SW 1271 (cell line): ENCODE measurements at places on chromosomes 6 and 20.

DNA sequence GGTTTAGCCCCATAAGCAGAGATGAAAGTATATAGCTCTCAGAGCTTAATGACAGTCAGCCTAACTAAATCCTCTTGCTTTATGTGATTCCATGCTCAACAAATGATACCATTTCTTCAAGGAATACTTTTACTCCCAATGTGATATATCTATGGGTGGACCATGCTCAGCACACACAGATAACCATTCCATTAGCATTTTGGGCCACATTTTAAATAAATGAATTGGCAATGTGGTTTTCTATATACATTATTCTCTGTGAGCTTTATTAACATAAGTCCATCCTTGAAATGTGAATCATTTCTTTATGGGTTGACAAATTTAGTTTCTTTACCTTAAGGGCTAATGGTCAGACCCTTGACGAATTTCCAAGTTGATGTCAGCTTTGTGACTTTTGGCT, 329.3 kb upstream of the CITED2 start:
- no peak for DNase-seq

GRCh38 chr6:135871878-135872277, 20.4 kb downstream of the PDE7B start:
- no peak for DNase-seq

GRCh38 chr6:150069706-150070105, 785 bp upstream of the ULBP3 start:
- no peak for DNase-seq

- no peak for DNase-seq
These were observed 197.6 kb downstream of the DLL1 start for GRCh38 chr6:170093276-170093657.

- DNase-seq = no peak
These were observed 293.0 kb downstream of the ADGB start for GRCh38 chr6:146891615-146892265.

GRCh38 chr6:138103871-138104270, 3.3 kb downstream of the PERP start:
- DNase-seq = no peak

DNA sequence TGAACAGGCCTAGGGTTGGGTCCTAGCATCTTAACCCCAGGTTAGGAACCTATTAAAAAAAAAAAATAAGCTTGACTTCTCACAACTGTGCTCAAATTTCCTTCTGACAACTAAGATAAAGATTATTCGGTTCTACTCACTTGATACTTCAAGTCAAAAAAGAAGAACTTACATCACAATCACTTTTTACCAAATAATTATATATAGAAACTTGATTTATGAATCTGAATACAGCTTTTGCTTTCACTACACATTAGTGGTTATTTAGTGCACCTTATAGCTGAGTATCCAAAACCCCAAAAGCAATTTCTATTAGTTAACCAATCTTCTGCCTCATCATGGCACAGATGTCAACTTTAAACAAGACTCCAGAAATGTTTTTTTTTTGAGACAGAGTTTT, 119.0 kb upstream of the DST start:
- DNase-seq = no peak

GRCh38 chr6:47047479-47048407, 5.6 kb upstream of the ADGRF1 start:
- DNase-seq = peak; percentile 89

- DNase-seq = no peak
These were observed 150.9 kb downstream of the DST start for GRCh38 chr6:56491606-56492328.

DNA sequence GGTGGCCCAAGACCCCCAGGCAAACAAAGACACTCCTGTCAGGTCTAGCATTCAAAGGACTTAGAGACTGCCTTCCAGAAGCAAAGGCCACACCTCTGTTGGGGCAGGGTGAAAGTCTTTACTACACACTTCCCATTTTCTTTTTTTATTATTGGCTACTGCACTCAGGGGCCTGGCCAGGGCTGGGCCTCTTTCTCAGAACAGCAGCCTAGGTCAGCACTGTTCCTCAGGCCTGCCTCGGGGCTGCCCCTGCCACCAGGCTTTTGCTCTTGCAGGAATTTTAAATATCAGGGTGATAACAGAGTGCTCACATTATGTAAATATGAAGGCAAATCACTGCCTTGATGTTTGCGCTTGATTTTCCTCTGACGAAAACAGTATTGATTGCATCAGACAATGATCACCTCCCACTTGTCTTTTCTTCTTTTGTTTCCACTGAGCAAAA, 18.5 kb downstream of the GSTA4 start:
- DNase-seq = no peak

- no peak for DNase-seq
These were observed 21.6 kb downstream of the RNF8 start for GRCh38 chr6:37375376-37375775.

- DNase-seq = no peak
These were observed 27.5 kb downstream of the CAPN11 start for GRCh38 chr6:44185953-44186634.

GRCh38 chr6:17930321-17930993, 57.0 kb downstream of the KIF13A start:
- DNase-seq = no peak

DNA sequence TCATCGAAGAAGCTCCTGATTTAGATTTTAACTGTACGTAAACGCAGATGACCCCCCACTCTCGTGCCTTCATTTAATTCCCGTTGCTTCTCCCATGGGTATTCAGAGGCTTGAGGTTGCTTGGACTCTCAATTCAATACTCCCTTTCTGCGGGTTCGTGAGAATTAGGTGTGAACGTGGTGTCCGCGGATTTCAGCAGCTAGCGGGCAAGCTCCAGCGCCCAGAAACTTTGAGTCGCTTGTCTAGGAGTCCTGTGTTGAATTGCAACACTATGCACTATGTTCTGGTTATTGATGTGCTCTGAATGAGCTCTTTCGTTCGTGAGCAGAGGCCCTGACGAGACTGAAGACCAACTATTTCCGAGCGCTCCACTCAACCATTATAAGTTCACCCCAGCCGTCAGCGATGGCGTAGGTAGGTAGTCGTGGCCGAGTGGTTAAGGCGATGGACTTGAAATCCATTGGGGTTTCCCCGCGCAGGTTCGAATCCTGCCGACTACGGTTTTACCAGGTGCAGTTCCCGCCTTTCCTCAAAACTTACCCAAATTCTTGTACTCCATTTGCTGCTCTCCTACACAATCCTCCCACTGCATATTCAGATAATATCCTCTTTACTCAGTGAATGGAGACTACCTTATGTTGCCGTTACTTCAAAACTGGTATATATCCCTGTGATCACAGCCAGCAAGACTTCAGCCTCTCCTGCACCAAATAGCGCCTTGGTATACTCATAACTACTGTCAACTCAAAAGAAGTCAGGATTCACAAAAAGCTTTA, 72.6 kb upstream of the ZNF184 start:
- no peak for DNase-seq

DNA sequence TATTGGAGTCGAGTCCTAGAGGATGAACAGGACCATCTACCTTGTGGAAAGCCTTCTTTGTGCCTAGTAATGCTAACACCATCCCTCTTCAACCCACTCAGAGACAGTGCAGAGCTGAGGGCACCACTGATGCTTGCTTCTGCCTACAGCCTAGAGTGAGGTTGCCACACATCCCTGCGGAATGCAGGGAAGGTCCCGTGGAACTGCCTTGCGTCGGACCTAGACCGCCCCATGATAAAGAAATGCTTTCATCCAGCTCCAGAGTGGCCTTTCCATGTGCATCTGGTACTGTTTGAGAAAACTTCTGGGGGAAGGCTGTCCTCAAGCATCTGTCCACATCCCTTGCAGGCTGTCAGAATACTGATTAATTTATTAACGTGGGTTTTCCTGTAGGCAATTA, 168.4 kb downstream of the PHACTR1 start:
- no peak for DNase-seq

- DNase-seq = no peak
These were observed 7.4 kb downstream of the TBP start for GRCh38 chr6:170561555-170561954.

- no peak for DNase-seq
These were observed 24.6 kb upstream of the SYNE1 start for GRCh38 chr6:152661776-152662175.

GRCh38 chr6:21171801-21172200, 421.8 kb upstream of the SOX4 start:
- no peak for DNase-seq

DNA sequence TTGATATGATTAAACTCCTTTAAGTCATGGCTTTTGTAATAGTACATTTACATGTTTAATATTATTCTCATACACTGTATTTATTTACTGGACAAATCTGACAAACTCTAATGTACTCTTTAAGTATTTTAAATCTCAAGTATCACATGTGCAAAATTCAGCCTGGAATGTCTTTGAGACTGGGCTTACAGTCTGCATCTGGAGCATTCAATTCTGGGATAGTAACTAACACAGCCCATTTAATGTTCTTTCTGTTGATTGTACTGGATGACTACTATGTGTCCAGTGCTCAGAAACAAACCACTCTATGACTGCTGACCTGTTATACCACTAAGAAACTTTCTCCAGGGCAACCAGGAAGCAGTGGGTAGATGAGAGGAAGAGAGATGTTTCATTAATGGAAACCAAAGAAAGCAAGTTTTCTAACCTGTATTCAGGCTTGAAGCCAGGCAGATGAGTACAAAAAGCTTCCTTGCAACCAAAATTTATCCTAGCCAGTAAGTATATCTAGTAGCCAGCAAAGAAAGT, 26.8 kb downstream of the FBXL4 start:
- DNase-seq = no peak

DNA sequence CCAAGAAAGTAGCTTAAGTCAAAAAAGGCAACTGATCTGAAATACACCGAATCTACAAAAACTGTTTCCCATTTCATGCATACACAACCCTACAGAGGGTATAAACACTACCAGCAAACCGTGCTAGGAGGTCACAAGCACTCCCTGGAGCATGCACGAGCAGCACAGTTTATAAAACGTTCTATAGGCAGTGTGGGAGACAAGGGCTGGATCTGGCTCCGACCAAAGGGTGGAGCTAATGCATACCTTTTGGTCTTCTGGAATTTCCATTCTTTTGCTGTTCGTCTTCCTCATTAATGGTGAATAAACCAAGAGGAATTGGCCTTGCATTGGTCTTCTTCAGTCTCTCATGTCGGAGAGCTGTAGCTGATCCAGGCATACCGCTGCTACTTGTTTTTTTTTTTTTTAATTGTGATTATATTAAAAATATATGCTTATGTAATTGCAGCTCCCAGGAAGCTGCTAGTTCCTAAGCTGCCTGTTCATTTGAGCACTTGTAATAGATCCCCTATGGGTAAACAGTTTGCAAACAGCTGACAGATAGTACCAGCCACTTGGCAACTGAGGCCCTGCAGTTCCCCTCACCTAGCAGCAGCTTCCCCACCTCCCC, 24.5 kb downstream of the MAP7 start:
- no peak for DNase-seq

GRCh38 chr6:18415671-18416340, 28.7 kb downstream of the RNF144B start:
- no peak for DNase-seq

DNA sequence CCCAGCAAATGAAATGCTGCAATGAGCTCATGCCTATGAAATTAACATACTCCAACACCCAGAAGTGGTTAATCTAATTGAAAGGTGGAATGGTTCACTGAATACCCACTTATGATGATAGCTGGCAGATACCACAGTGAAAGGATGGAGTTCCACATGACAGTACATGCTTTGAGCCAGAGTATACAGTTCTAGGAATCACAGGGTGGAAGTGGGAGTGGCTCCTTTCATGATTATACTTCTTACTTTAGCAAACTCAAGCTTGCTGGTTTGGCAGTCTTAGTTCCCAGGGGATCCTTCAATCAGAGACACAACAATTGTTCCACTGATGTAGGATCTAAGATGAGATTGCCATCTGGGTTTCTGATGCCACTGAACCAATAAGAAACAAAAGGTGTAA, 21.5 kb downstream of the CD164 start:
- DNase-seq = no peak

GRCh38 chr6:108588586-108588985, 27.9 kb downstream of the FOXO3 start:
- DNase-seq = no peak

- no peak for DNase-seq
These were observed 64.5 kb downstream of the CTNNBL1 start for GRCh38 chr20:37758332-37758731.

DNA sequence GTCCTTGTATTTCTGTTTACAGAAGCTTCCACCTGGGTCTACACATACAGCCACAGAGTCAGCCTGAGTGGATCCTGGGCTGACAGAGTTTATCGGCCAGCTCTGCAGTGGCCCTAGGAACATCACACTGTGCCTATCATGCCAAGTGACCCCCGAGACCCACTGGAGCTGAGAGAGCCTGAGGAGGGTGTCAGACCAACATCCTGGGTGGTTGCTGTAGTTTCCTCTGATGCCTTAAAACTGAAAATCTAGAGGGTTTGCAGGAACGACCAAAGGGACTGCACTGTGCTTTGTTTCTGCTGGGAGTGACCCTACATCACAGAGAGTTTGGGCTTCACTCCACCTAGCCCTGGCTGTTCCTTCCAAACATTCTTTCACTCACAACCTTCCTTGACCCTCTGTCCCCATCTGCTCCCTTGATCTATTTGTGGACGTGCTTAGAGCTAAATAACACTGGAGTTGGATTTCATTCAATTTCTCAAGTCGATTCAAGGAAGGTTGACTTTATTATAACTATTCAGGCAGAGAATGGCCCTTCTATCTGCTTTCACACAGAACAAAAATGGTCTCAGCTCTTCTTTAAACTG, 18.1 kb downstream of the MYLK4 start:
- DNase-seq = no peak

GRCh38 chr20:45823949-45824835, 2.9 kb downstream of the TNNC2 start:
- DNase-seq = no peak

DNA sequence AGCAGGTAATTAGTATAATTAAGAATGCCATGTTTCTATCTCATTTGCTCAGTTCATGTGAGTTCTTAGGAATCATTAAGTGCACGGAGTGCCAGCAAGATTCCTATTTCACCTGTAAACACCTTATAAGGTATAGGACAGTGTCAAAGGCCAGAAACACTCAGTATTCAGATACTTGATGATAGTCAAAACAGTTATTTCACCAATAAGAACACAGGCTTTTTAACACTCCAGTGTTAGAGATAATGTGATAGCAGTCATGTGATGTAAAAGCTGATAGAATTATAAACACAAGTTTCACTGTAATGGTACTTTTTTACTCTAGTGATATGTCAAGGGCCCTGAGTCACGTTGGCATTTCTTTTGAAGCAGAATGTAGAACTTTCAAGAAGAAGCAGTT, at the start of gene GPRC6A:
Gene GPRC6A (minus strand): TSS at position 101 of the 400 bp plus-strand sequence. CDS start 70 bp downstream, at position 31.
- no peak for DNase-seq

- DNase-seq = no peak
These were observed 25.0 kb downstream of the ANGPT4 start for GRCh38 chr20:891058-891705.
